ENCODE measurements at places on chromosomes 2 and 18.

DNA sequence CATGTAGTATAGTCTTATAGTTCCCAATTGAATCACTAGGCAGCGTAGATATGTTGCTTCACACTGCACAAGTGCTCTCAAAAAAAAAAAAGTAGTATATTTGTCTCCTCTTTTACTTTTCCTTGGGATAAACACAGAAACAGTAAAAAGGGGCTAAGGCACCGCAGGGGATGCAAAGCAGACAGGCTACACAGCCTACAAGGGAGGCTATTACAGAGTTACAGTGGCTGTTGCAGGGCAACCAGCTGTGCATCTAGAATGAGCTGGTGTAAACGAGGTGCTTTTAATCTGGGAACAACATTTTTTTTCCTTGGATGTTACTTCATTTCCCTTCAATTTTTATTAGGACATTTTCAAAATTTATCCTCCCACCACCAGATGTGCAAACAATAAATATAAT is 1934.7 kb upstream of the CELF4 start:
- no peak for DNase-seq

DNA sequence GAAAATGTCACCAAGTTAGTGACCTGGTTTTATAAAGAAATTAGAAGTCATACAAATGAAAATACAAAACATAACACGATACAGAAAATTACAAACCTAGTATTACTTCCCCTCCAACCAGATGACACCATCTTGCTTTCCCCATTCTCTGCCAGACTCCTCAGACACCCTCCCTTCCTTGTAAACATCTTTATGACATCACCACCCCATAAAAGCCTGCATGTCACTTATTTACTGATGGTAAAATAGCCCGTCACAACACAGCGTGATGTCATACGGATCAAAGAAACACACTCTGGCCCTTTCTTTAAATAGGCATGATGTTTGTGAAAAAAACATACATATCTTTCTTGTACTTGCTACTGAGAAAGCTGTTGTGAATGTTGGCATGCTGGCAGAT is 254.8 kb upstream of the SOX11 start:
- no peak for DNase-seq

GRCh38 chr2:232632904-232633412 is 446 bp upstream of the EFHD1 start:
- no peak for DNase-seq

DNA sequence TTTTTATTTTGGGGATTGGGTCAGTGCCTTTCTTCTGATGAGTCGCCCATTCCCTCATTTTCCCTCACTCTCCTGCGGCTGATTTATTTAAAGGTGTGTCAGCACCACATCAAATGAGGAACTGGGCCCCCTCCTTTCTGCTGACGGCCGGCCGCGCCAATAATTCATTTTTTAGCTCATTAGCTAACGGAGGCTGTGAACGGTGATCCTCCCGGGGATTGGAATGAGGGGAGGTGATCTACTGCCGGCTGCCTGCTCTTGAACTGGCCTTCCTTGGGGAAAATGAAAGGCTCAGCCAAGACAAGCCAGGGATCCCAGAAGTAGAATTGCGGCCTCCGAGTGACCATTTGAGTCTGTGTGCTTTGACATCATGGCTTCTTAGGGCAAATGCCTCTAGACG is 54.2 kb downstream of the GBX2 start:
- DNase-seq = no peak

- no peak for DNase-seq
These were observed 145.6 kb downstream of the METTL4 start for GRCh38 chr18:2425426-2426317.

GRCh38 chr2:175027755-175028154 is 22.6 kb upstream of the CHN1 start:
- DNase-seq = no peak

DNA sequence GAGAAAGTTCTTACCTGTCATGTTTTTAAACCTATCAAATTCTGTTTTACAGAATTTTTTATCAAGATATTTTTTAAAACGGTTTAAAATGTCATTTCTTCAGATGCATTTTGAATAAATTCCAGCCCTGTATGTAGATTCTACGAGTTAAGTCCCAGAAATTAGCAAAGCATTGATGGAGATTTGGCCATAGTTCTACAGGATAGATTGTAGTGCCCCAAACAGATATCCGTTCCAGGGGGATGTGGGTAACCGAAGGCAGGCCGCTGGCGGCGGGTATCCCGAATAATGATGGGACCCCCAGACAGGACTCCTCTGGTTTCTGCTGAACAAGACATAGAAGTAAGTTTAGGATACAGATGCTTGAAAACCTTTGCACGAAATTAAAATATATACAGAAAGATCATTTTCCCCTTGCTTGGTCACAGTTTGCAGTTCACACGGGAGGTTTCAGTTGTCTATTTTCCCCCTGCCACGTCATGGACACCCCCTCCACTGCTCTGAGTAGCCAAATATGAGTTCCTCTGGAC is 755 bp downstream of the NOL4 start:
- no peak for DNase-seq

- DNase-seq = no peak
These were observed 243.7 kb downstream of the GLI2 start for GRCh38 chr2:120979398-120979797.

DNA sequence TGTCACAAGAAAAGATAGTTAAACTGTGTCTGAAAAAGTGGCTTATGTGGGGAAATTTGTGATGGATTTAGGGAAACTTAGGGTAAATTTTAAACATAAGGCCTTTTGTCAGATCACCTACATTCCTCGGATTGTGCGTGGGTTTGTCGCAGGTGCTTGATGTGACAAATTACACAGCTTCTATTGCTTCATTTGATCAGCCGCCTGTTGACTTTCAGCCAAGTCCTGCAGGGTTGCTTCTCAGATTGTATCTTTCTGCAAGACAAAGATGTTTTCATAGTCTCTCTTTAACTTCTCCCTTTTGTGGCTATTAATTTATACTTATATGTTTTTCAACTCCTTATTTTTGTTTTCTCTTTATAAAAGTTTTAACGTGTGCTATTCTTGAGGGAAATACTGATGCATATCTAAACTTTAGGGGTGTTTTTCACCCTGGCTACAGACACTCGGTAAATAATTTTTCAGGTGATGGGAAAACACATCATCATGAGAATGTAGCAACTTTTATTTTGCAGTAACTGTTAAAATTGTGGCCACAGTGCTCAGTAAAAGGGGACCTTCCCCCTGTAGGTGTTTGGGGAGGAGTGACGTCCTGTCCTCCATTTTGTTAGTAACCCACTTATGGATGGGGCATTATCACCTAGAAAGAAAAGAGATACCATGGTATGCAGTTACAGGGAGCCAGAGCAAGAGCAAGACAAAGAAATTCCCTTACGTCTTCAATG is 31.4 kb downstream of the GALM start:
- peak; percentile 36 for DNase-seq

DNA sequence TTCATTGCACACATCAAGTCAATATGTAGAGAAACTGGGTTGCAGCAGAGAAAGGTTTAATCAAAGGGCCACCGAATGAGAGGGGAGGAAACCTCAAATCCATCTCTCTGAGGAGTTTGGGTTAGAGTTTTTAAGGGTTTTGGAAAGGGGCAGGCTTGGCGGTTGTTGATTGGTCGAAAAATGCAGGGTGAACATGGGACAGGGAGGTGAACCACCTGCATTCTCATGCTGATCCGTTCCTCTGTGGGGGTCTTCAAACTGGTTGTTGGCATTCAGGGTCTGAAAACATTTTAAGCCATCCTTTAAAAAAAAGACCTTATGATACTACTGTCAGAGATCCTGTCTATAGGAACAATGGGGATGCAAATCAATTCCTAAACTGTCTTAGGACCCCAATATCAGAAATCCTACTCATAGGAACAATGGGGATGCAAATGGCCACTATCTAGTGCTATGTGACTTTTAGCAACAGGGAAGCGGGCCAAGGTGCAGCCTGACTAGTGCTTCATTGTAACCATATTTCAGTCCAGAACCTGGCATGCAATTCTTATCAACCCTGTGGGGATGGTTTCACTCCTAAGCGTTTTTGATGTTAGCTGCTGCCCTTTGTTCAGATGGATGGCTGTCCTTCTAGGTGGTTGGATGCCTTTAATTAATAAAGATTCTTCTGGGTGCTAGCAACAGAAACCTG is 120.1 kb upstream of the MGAT5 start:
- no peak for DNase-seq

- no peak for DNase-seq
These were observed 109.4 kb downstream of the TDRD15 start for GRCh38 chr2:21233194-21233593.

- DNase-seq = no peak
These were observed 47.5 kb downstream of the MRPS5 start for GRCh38 chr2:95073856-95074662.

GRCh38 chr2:44184106-44184505 is 15.4 kb downstream of the PPM1B start:
- DNase-seq = no peak

Measured in activated T-cell treated with anti-CD3 and anti-CD28 coated beads, Interleukin-2, amount 50 U/mL, for 1 hour (primary cell).